ENCODE measurements at places on chromosomes 7 and 10. TPM values are rescaled to one million over a fixed set of nuclear protein-coding genes. Genes with fewer than 3 reads are reported as not detected.

Gene EPDR1
- total RNA-seq: 8.3 TPM

Gene WNT2
- total RNA-seq: not detected

Gene WDR11
- 66.7 TPM for total RNA-seq

Gene IFIT2
- total RNA-seq: 0.18 TPM

Gene SPDYE6
- not detected for total RNA-seq

Gene ZNF438
- 2.3 TPM for total RNA-seq

DNA sequence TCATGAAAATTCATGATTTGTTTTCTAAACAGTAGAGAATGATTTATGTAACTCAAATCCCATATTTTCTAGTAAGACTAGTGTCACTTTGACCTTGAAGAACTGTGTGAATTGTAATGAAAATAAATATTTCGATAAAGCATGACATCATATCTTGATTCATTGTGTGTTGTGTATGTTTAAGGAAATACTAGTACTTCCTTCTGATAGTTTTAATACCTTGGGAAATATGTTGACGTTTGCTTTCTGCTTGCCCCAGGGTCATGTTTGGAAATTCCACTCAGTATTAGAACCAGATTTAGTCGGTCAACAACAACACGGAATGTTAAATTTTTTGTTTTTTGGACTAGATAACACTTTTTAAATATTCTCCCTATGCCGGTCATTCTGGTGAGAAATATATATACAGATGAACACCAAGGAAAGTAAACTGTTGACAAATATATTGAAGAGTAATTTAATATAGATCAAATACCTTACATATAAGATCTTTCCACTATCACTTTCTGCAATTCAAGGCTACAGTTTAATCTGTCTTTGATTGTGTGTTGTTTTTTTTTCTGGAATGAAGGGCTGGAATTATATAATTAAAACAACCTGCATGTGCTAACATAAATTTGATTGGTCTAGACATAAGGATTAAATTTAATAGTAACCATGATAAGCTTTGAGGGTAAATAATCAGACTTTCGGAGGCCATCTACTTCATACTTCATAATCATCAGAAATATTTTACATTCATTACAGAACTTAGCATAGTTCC lies 126.2 kb downstream of the MDFIC start:
- DNase-seq: no peak

DNA sequence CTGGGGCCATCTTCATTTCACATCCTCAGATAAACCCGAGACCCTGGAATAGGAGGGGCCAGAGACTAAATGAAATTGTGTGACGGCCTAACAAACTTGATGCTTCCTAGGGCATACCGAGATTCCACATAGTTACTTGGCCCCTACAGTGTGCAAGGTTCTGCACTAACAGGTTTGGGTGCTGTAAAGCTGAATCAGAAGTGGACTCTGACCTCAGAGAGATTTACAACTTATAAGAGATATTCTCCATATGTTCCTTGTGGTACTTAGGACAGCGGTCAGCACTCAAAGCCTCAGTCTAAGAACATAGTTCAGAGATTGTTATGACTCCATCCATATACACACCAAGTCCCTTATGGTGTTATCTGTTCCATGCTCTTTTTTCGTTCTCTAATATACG lies 55.1 kb upstream of the FHIP2A start:
- DNase-seq: no peak

- DNase-seq: peak; percentile 64
These were observed 30.4 kb upstream of the PPIF start for GRCh38 chr10:79316671-79317431.

GRCh38 chr7:103396471-103396870 lies 49.0 kb downstream of the PSMC2 start:
- no peak for DNase-seq

GRCh38 chr10:7583626-7584025 lies 83.1 kb downstream of the ITIH5 start:
- DNase-seq: no peak

GRCh38 chr10:74957285-74957961 lies 131.0 kb downstream of the KAT6B start:
- DNase-seq: no peak

GRCh38 chr7:82173400-82174021 lies 270.1 kb downstream of the CACNA2D1 start:
- DNase-seq: no peak

DNA sequence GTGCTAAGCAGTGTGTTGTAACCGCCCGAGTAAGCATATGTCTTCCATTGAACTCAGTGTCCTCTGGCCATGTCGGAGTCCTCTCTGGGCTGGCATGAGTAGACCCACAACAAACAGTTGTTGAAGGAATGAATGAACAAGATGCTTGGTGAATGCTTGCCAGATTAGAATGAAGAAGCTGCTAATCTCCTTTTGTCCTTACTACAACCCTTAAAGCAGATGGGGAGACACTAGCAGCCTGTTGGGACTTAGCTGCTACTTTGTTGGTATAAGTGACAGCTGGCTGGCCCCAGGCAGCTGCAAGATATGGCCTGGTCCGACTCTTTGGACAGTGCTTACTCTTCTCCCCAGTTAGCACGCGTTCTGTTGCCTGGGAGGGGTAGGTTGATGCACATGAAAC lies 370.1 kb downstream of the RPS24 start:
- DNase-seq: no peak

DNA sequence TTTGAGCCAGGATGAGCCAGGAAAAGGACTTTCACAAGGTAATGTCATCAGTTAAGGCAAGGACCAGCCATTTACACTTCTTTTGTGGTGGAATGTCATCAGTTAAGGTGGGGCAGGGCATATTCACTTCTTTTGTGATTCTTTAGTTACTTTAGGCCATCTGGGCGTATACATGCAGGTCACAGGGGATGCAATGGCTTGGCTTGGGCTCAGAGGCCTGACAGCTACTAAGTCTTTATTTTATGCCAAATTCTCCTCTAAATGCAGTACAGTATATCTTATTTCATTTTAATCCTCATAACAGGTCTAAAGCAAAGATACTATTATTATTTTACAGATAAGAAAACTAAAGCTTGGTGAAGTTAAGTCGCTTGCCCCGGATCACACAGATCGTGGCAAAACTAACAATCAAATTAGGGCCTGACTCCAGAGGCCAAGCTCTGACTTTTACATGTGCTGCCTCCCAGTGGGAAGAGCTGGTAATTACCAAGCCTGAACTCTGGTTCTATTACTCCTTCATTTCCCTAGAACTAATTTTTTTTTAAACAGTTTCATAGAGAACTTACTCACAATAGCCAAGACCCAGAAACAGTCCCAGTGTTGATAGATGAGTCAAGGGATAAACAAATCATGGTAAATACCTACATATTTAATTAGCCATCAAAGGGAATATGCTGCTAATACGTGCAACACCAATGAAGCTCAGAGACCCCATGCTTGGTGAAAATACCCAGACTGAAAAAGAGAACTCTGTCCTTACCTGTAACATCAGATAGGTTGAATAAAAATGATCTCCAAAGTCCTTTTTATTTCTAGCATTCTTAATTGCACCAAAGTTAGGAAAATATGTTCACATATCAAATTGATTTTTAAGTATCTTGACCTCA lies 35.4 kb downstream of the C7orf25 start:
- DNase-seq: peak; percentile 70

- peak; percentile 26 for DNase-seq
These were observed 102.8 kb downstream of the ARHGAP22 start for GRCh38 chr10:48501787-48502771.

GRCh38 chr7:96685755-96686154 lies 23.9 kb downstream of the SEM1 start:
- no peak for DNase-seq

- peak; percentile 85 for DNase-seq
These were observed 489 bp downstream of the MAP3K8 start for GRCh38 chr10:30434273-30435072.

DNA sequence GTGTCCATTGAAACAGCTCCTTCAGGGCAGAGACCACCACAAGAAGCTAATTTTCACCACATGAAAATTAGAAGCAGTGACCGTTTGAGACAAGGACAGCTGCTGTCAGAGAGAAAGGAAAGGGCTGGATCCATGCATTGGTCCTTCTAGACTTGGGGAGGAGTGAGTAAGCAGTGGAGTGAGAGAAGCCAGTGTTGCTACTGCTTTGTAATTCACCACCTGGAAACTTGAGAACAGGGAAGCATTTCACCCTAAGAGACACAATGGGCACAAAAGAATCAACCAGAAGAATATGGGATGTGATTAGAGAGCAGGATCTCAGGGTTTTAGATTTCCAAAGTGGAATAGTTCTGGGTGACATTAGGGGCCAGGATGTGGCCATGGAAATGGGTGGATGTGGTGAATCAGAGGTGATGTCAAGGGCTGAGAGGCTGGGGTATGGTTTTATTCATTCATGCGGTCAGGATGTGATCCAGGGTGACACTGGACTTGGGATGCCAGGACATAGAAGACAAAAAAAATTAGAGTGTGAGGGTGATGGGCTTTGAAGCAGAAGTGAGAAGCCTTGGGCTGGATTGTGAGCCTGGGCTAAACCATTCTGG lies 61.6 kb downstream of the DENND11 start:
- no peak for DNase-seq

DNA sequence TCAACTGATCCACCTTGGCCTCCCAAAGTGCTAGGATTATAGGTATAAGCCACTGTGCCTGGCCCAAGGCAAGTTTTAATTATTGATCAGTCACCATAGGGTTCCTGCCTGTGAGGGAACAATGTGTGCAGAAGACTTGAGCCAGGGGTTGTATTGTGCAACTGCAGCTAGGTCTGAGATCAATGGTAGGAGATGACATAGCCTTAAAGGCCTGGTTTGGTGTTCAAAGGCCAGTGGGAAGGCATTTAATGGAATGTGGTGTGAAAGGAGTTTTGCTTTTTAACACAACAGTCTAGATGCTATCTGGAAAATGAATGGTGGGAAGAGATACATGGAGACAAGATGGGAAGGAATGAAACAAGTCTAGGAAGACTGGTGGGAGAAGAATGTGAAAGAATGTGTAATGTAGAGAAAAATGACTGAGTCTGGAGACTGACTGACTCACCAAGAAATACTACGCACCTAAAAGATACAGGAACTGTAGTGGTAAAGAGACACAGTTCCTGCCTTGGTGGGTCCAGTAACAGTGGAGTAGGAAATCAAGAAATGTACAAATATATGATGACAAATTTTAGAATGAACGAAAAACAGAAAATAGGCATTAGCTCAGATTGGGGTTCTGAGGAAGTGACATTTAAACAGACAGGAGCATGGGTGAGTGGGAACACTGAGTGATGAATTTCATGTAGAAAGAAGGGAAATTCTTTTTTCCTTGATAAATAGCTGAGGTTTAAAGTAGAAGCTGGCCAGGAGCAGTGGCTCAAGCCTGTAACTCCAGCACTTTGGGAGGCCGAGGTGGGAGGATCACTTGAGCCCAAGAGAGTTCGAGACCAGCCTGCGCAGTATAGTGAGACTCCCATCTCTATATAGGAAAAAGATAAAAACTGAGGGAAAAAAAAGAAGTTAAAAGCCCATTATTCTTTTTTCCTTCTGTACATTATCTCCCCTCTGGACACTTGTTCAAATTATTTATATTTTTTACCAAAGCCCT lies 9.4 kb downstream of the HNRNPF start:
- DNase-seq: no peak

DNA sequence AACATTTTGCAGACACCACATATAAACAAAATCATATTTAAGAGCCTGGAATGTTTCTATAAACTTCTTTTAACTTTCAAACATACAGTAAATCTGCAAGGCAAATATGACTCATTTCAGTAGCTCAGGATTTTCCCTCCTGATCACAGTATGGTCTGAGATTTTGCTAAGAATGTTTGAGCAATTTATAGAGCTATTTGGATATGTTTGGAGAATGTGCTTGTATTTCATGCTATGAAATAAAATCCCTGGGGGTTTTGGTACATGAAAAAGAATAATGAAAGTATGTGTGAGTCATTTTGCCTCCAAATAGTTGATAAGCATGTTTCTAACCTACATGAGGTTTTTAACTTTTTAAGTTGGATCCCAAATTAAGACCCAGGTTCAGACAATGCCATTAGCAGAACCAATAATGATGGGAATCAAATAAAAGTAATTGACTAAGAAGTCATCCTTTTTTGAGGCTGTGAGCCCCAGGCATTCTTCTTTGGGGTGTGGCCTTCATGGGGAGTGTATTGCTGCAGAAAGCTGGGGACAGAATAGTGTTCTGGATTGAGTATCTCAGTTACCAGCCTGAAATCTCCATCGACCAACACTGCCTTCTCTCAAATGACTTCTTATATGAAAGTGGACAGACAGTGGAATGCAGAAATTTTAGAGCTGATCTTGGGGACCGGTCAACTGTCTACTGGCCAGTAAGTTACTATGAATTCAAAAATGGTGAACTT lies 66.1 kb upstream of the AGBL3 start:
- DNase-seq: no peak

- no peak for DNase-seq
These were observed 108.7 kb downstream of the PLCE1 start for GRCh38 chr10:94102436-94102835.

GRCh38 chr10:94293354-94293753 lies 69.4 kb downstream of the NOC3L start:
- DNase-seq: no peak

DNA sequence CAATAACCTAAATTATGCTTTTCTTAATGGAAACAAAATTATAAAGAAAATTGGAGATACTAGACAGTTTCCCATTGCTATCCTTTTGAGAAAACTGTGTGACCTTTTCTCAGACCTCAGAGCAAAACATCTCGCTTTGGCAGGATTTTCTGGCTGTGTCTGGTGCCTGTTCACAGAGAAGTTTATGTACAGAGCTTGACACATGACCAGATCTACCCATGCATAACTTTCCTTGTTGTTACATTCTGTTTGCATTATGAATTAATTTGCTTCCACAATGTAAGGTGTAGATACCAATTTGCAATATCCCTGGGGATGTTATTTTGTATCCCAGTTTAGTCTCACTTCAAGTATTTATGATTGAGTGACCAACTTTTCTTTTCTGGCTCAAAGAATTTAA lies 565.0 kb downstream of the XPNPEP1 start:
- DNase-seq: no peak

GRCh38 chr7:13953368-13953767 lies 36.1 kb downstream of the ETV1 start:
- DNase-seq: no peak

- DNase-seq: peak; percentile 86
These were observed 11.4 kb upstream of the PAX4 start for GRCh38 chr7:127629268-127629854.

DNA sequence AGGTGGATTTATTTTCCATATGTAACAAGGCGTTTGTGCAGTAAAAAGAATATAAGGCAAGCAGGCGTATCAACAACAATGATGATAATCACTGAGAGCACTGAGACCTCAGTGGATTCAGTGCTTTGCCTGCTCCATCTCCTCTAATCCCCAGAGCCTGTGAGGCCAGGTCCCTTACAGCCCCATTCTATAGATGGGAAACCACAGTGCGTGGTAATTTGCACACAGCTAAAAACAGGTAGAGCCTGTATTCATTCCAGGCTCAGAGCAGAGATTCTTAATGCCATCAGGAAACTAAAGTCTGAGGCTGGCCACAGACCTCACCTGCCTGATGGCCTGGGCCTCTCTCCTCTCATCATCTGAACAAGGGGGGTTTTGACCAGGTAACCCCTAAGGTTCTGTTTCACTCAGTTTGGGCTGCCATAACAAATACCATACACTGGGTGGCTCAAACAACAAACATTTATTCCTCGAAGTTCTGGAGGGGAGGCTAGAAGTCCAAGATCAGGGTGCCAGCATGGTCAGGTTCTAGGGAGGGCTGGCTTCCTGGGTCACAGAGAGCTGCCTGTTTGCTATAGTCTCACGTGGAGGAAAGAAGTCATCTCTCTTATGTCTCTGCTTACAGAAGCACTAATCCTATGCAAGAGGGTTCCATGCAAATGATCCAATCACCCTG lies 10.3 kb upstream of the RASSF4 start:
- DNase-seq: no peak
